CD4-positive, alpha-beta T cell treated with Interleukin-17A for 4 hours (primary cell): ENCODE measurements at places on chromosomes 2 and 18.

GRCh38 chr2:192123847-192124246 lies 70.9 kb downstream of the TMEFF2 start:
- no peak for DNase-seq

DNA sequence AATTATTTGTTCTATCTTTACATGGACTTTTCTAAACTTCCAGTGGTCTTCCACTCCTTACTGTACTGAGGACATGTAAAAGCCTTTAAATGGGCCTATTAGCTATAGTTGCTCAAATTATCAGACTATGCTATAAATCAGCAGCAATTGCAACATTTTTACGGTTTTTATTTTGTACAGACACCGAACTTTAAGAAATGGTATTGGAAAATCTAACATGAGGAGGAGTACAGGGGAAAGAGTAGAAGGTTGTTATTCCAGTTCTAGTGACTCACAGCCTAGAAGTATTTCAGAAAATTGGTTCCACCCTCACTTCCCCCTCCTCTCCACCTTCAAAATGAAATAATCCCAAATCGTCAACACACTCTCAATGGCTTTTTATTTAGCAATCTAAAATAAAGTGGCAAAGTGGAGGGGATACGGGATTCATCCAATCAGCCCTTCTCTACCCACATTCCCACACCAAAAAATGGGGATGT lies 1.1 kb downstream of the NCKAP1 start:
- no peak for DNase-seq

DNA sequence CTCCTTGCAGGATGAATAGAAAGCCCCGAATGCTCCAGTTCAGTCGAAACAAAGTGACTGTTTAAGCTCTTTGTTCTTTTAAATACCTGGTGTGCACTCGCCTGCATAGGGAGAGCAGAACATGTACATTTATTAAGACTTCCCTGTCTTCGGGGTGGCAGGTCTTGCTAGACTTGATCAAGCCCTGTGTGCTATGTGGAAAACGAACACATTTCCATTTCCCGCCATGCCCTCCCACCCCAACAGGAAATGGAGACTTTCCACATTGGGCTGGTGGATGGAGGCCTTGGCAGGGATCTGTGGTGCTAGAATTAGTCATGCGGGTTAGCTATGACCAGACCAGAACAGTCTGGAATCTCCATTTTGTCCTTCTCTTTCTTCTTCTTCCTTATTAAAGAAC lies 321.0 kb upstream of the THSD7B start:
- DNase-seq, result no peak

GRCh38 chr2:216856406-216857065 lies 3.3 kb downstream of the TNP1 start:
- no peak for DNase-seq

- no peak for DNase-seq
Measured at GRCh38 chr18:74819433-74820059, 221.9 kb downstream of the ZNF407 start.

- no peak for DNase-seq
Measured at GRCh38 chr2:230896346-230897115, 28.5 kb downstream of the GPR55 start.

- DNase-seq, result no peak
Measured at GRCh38 chr2:217477583-217477982, 525.2 kb downstream of the TNS1 start.

DNA sequence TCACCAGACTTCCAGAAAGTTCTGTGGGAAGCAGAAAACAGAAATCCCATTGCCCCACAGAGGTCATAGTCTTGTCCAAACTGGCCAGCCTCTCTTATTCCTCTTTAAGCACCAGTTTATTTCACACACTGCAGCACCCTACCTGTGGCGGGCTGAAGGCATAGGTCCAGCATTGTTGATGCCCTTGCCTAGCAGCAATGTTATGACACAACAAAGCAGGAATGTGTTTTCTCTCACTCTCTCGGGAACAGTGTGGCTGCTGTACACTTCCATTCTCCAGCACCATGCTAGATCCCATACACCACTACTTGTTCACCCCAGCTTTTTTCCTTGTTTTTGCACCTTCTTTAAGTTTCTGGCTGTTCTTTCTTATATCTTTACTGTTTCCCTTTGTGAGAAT lies 181.6 kb downstream of the DNAH6 start:
- no peak for DNase-seq

DNA sequence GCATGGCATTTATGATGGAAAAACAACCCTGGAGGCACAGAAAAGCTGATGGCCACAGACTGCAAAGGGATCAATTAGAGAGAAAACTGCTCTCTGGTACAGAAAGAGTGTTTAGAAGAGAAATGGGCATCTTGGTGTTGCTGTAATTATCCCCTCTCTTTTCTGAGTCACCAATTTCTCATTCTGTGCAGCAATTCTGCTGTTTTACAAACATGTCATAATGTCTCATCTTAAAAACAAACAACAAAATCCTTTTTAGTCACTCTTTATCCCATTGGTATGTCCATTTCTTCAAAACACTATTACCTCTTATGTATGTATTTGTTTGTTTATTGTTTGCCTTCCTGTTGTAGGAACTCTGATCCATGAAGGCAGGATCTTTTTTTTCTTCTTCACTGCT lies 73.9 kb upstream of the HK2 start:
- DNase-seq, result no peak

DNA sequence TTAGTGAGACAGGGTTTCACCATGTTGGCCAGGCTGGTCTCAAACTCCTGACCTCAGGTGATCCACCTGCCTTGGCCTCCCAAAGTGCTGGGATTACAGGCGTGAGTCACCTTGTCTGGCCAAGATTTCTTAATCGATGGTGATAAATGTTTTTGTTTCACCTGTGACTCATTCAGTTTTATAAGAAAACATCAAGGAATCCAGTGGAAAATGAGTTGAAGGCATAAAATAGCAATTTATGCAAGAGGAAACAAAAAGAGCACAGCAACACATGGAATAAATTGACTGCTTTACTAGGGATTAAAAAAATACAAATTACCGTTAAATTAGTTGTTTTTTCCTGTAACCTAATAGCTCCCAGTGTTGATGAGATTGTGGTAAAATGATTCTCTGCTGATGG lies 80.2 kb downstream of the CDK15 start:
- DNase-seq, result no peak

- DNase-seq, result no peak
Measured at GRCh38 chr2:1772471-1773267, 28.4 kb upstream of the PXDN start.

DNA sequence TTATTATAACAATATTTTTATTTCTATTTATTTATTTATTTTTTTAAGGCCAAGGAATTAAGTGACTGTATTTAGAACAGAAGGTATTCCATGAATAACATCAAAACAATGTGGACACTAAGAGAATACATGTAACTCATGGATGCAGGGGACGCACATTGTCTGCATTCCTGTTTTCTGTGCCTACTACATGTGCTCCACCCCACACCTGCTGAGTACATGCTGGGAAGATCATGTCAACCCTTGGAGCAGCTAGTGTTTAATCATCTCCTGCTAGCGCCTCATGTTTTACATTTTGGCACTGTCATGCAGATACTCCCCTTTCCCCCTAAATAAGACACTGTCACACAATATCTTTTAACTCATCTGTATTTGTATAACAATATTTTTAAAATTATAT lies 29.3 kb downstream of the DPYSL5 start:
- no peak for DNase-seq

- no peak for DNase-seq
Measured at GRCh38 chr2:222813177-222813843, 47.5 kb upstream of the ACSL3 start.

DNA sequence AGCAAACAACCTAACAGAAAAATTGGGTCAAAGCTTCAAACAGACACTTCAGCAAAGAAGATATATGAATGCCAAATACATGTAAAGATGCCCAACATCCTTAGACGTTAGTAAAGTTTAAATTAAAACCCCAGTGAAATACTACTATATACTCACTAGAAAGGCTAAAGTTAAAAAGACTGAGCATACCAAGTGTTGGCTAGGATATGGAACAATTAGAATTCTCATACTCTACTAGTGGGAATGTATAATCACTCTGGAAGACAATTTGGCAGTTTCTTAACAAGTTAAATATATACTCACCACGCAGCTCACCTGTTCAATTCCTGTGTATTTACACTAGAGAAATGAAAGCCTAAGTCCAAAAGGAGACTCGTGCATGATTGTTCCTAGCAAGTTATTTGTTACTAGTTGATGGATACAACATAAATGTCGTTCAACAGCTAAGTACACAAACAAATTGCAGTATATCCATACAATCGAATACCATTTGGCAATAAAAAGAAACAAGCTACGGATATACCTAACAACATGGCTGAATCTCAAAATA lies 183.7 kb upstream of the ZFP36L2 start:
- no peak for DNase-seq

DNA sequence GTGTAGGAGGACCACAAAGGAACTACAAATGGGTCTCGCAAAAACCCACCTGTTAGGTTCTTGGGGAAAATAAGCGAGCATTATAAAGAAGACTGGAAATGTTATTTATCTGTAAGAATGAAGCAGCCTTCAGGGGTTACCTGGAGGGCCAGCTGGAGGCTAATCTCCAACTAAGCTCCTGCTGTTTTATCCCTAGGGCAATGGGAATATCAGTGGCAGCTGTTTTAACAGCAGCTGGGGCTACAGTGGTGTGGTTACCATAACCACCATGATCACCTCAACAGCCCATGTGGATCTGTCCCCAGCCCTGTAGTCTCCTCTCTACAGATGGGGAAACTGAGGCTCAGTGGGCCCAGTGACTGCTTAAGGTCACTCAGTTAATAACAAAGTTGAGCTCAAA lies 108.1 kb downstream of the FTCDNL1 start:
- no peak for DNase-seq

- DNase-seq, result no peak
Measured at GRCh38 chr2:211903961-211904360, 634.6 kb downstream of the ERBB4 start.

GRCh38 chr2:20178666-20179465 lies 46.1 kb downstream of the SDC1 start:
- no peak for DNase-seq

- no peak for DNase-seq
Measured at GRCh38 chr2:20475567-20475952, 28.7 kb downstream of the RHOB start.

- DNase-seq, result no peak
Measured at GRCh38 chr2:240319855-240320203, 115.6 kb upstream of the GPC1 start.

DNA sequence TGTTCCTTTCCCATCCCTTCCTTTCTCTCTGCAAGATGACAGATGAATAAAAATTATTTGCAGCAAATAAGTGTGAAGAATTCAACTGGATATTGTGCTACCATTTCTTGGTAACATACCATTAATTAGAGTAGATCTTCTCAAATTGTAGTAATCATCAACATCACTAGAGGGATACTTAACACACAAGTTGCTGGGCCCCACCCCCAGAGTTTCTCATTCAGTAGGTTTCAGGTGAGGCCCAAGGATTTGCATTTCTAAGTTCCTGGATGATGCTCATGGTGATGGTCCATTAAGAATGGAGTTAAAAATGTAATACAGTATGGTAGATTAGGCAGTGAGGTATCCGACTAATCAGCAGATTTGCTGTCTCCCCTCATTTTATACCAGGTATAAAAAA lies 594.0 kb downstream of the ERBB4 start:
- DNase-seq, result no peak

DNA sequence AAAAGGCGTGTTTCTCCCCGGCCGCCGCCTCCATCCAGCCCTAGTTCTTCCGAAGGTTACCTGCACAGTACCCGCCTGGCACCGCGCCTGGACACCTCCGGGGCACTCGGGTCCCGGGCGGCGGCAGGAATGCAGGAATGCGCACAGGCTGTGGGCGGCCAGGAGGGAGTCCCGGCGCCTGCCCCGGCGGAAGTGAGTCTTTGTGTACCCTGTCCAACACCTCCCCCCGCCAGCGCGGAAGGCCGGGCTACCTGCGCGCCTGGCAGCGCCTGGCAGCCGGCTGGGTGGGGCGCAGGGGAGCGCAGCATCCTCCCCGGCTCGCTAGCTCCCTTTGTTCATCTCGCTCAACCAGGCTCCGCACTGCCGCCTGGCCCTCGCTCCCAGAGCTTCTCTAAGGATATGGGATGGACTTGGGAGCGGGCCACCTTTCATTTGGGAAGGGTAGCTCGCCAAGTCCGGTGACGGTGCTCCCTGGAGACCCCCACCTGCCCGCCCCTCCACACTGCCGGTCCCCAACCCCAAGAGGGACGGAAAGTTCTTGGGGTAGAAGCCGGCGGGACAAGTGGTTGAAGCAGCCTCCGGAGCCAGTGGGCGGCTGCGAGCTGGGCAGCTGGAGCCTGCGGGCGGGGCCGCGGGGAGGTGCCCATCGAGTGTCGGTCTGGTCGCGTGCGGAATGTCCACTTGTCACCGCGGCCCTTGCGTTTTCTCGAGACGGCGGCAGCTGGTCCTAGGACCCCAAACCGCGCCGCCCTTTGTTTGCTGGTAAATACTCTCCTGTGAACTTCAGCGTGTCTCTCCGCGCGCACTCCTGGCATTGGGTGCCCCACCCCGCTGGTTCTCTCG lies 1.2 kb upstream of the ST6GAL2 start:
- DNase-seq, result no peak

DNA sequence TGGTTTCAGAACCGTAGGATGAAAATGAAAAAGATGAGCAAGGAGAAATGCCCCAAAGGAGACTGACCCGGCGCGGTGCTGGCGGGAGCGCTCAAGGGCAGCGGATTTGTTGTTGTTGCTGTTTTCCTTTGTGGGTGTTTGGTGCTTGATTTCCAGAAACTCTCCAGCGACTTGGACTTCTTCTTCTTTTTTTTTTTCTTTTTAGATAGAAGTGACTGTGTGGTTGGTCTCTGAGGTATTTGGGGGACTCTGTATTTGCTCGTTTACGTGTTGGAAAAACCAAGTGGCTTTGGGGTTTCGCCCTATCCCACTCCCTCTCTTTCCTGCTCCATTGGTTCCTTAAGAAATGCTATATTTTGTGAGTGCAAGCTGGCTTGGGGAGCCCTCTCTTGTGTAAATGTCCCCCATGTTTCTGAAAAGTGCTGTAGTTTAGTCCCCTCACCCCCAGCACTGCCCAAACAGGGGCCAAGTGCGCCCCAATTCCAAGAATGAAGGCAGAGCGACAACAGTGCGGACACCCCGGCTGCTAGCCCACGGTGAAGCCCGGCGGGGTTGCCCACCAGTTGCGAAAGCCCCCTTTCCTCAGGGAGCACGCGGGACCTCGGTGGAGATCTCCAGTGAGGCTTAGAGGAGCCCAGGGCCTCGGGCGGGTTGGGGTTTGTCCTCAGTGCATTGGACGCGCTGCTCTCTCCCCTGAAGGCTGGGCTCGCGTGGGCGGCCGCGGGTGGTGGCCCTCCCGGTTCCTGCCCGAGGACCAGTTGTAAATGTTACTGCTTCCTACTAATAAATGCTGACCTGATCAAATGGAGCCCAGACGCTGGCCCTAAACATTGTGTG lies 1.8 kb downstream of the HOXD9 start:
- no peak for DNase-seq

- DNase-seq, result no peak
Measured at GRCh38 chr2:172287605-172288315, 139.6 kb upstream of the ITGA6 start.
